ENCODE measurements at places on chromosomes 3 and 15.

GRCh38 chr3:162802228-162802965 is 1305.8 kb downstream of the OTOL1 start:
- no peak for DNase-seq

- DNase-seq, result peak; percentile 49
Measured at GRCh38 chr15:45454814-45455213, 67.7 kb downstream of the SLC30A4 start.

- no peak for DNase-seq
Measured at GRCh38 chr3:182710557-182711157, 82.6 kb upstream of the ATP11B start.

- DNase-seq, result no peak
Measured at GRCh38 chr3:32347343-32348125, 44.1 kb upstream of the CMTM7 start.

- no peak for DNase-seq
Measured at GRCh38 chr3:43316783-43317460, 30.6 kb downstream of the SNRK start.

GRCh38 chr15:63180746-63181145 is 8.7 kb upstream of the RAB8B start:
- no peak for DNase-seq
